Forelimb muscle (tissue), 1 donor: ENCODE measurements at places on chromosomes 1 and 21. TPM values are rescaled to one million over a fixed set of nuclear protein-coding genes. Genes with fewer than 3 reads are reported as not detected.

Gene PRKAA2
- 36.4 TPM for polyA plus RNA-seq

Gene TFF2
- not detected for polyA plus RNA-seq

Gene RUNX3
- polyA plus RNA-seq = 0.43 TPM

Gene TMEM52
- 91.6 TPM for polyA plus RNA-seq

Gene RHBG
- polyA plus RNA-seq = not detected

Gene RNU1-2
- not detected for polyA plus RNA-seq

Gene OSCP1
- polyA plus RNA-seq = 6.1 TPM

Gene LHX8
- polyA plus RNA-seq = not detected

Gene MEX3A
- 21.8 TPM for polyA plus RNA-seq

GRCh38 chr1:159000625-159001024, 9.1 kb upstream of the IFI16 start:
- DNase-seq = no peak

- DNase-seq = no peak
Measured at GRCh38 chr1:226958300-226958699, 18.2 kb downstream of the COQ8A start.

- DNase-seq = no peak
Measured at GRCh38 chr1:160637821-160638539, 8.9 kb downstream of the SLAMF1 start.

DNA sequence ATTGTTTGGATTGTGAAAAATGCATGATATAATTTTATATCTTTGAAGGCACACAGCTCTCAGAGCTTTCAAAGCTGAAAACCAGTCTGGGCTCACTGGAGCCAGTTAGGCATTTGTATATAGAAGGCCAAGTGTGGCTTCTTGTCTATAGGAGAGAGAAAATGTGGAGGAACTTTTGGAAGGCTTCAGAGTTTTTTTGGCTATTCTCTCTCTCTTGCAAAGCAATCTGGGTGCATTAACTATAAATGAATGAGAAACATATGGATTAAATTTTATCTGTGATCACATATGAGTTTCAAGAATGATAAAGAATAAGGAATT, 216.7 kb upstream of the HOOK1 start:
- DNase-seq = no peak

- no peak for DNase-seq
Measured at GRCh38 chr1:217896490-217896889, 265.3 kb downstream of the SPATA17 start.

- DNase-seq = no peak
Measured at GRCh38 chr1:108645564-108646184, 15.2 kb downstream of the HENMT1 start.

- no peak for DNase-seq
Measured at GRCh38 chr1:24263211-24263610, 55.9 kb upstream of the GRHL3 start.

GRCh38 chr1:195933835-195934234, 674.4 kb downstream of the KCNT2 start:
- peak; percentile 26 for DNase-seq

- peak; percentile 54 for DNase-seq
Measured at GRCh38 chr1:62295921-62296491, 23.2 kb downstream of the KANK4 start.
